ENCODE measurements at places on chromosomes 4 and X.

DNA sequence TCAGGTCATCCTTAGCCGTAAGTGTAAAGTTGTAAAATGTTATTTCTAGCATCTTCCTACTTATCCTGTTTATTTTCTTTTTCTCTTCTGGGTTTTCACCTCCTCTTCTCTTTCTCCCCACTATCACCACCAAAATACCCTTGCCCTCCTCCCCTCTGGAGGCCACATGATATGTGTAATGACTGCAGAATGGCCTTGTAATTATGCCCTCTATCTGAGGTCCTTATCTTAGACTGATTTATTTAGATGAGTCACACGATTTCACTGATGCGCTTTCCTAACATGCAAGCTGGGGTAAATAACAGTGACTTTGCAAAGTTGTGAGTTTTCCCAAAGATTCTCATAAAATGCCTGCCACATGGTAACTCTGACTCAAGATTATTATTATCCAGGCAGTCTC, 231.8 kb upstream of the GPRIN3 start:
- no peak for DNase-seq

DNA sequence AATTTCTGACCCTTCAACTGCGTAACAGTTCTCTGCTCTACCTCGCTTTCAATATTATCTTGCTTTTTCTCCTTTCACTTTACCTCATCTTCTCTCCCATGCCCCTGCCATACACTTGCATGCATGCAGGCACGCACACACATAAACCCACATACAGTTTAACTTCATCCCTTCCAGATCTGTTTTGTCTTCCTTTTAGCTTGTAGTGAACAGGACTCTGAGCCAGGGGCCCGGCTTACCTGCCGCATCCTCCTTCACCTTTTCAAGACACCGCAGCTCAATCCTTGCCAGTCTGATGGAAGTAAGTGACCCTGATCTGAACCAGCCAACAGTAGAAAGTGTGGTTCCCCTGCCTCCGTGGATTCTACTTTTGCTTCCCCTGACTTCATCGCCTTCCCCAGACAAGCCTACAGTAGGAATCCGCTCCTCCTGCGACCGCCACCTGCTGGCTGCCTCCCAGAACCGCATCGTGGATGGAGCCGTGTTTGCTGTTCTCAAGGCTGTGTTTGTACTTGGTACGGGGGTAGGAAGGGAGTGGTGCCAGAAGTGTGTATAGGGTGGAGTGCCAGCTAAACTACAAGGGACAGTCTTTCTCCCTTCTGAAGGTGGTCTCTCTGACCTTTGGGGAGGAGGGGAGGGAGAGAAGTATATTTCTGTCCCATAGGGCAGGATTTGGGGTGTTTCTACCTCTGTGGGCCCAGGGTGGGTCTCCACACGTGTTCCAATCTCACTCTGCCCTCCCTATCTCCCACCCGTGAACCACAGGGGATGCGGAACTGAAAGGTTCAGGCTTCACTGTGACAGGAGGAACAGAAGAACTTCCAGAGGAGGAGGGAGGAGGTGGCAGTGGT, 10.7 kb downstream of the MED12 start:
- peak; percentile 9 for DNase-seq

GRCh38 chr4:118237531-118237930, 115.3 kb downstream of the PRSS12 start:
- DNase-seq = no peak

DNA sequence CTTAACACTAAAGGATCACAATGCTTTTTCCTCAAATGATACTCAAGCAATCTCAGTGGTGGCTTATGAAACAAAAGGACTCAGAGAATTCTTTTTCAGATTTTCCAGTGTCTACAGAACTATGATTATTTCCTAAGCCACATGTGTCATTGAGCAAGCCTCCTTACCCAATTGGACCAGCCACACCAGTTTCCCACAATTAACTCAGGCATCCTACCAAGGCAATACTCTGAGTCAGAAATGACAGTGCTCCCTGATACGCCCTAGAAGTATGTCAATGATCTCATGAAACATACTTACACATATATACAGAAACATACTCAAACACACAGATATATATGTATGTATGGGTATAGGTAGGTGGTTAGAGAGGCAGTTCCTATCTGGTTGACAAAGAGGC, 4.8 kb downstream of the ADAMTS3 start:
- peak; percentile 50 for DNase-seq

DNA sequence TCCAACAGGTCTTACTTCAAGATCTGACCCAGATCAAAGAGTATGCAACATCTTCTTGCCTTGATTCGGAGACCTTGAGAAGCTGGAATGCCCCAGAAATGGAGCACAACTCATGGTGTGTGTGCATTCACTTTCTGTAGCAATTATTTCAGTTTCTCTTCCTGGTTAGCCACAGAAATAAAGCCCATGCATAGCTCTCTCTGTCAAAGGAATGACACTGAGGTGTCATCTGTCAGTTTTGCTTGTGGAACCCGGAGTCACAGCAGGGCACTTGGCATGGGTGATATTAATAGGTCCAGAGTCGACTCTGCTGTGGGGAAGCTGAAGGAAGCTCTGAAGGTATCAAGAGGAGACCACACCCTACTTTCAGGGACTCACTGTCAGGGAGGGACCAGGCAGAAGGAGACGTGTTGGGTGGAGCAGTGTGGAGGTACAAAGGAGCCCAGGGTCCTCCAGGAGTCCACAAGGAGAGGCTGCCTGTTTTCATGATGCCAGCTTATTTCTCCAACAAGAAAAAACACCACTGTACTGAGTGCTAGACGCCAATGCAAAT, 10.7 kb downstream of the CLNK start:
- DNase-seq = no peak

DNA sequence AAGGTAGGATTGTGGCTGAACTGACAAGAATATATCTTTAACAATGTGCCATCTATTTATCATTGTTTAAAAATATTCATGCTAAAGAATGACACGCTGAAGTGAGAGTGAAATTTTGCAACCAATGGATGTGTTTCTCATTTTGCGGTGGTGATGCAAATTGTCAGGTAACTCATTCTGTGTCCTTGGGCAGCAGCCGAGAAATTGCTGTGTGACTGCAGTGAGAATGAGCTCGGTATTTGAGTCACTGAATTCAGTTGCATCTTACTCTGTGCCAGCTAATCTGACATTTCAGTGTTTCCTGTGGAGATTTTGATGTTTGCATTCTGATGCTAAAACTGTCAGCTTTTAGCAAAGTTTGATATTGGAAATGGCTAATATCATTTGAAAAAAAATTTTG, 28.1 kb downstream of the MCUB start:
- no peak for DNase-seq

- no peak for DNase-seq
Observed at GRCh38 chrX:129449148-129449547, 74.1 kb downstream of the SMARCA1 start.

GRCh38 chr4:59535541-59535940, 1664.6 kb upstream of the ADGRL3 start:
- no peak for DNase-seq

DNA sequence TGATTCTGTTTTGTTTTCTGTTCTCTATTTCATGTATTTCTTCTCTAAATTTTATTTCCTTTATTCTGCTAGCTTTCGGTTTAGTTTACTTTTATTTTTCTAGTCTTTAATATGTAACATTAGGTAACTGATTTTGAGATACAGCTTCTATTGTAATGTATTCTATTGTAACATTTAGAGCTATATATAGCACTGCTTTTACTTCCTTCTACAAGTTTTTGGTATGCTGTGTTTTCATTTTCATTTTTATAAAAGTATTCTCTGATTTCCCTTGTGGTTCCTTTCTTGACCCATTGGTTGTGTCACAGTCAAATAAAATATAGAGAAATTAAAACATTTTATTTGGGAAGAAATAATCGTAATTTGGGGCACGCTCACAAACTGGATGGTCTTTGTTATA, 13.9 kb upstream of the CT47A1 start:
- DNase-seq = no peak

DNA sequence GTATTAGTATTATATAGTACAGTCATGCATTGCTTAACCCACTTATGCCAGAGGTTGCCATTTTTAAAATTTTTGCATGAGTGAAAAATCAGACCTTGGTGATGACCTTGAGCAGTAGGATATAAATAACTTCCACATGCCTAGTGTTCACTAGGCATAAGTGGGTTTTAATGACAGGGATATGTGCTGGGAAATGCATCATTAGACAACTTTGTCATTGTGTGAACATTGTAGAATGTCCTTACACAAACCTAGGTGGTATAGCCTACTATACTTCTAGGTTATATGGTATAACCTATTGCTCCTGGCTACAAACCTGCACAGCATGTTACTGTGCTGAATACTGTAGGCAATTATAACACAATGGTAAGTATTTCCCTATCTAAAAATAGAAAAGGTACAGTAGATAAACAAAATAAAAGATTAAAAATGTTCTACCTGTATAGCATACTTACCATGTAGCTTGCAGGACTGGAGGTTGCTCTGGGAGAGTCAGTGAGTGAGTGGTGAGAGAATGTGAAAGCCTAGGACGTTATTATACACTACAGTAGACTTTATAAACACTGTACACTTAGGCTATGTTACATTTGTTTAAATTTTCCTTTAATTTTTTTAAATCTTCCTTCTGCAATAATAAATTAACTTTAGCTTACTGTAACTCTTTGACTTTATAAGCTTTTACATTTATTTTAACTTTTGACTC, 326.7 kb downstream of the ANK2 start:
- DNase-seq = no peak

GRCh38 chrX:19912-20571, 261.1 kb upstream of the PLCXD1 start:
- DNase-seq = no peak

DNA sequence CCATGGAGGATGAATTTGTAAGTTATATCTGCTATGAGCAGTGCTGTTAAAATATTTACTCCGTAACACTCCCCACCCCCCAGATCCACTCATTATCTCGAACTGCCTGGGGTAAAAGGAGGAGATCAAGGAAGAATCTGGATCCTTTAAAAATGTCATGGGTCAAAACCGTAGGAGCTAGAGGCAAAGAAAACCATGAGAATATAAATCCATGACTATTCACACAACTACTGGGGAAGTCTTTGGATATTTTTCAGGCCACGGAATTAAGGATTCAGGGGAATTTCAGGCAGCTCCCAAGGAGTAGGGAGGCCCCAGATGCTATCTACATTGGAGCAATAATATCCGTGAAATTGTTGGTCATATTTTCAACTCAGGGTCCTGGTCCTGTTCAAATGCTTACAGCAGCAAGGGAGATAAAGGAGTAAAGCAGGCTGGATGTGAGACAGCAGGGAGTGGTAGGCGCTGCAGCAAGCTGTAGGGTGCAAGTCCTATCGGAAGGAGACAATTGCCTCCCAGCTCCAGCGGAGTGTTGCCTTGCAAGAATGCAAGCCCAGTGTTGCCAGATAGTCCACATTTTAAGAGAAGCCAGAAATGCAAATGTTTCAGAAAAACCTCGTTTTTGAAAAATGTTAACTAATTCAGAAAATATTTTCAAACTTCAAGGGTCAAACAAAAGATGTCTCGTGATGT, 116.2 kb upstream of the KIT start:
- no peak for DNase-seq

DNA sequence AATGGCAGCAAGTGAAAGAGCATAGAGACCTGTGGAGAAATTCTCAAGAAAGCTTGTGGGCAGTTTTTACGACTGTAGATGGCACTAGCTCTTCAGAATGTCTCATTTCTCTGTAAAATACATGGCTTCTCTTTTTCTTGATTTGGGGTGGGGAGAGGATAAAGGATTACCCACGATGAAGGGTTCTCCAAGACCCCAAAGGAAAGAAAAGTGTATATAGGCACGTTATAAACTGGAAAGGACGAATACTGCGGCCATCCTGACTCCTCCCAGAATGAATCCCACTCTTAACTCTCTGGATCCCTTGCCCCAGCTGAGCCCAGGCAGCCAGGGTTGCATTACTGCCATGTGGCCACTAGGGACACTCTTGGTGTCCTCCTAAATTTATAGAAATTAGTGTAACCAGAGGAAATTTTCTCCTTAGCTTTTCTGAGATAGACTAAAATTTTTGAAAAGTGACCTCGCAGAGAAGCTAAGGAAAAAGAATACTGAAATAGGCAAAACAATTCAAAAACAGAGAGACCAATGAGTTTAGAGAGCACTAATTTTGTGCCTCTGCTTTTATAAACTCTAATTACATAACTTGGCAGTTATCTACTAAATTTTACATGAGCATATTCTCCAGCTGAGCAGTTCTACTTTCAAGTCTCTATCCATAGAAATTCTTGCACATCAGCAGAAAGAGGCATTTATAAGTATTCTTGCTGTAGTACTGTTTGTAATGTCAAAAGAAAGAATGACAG, 37.8 kb upstream of the PCDH19 start:
- no peak for DNase-seq

GRCh38 chrX:48505481-48505880, 3.3 kb upstream of the PORCN start:
- DNase-seq = peak; percentile 53

DNA sequence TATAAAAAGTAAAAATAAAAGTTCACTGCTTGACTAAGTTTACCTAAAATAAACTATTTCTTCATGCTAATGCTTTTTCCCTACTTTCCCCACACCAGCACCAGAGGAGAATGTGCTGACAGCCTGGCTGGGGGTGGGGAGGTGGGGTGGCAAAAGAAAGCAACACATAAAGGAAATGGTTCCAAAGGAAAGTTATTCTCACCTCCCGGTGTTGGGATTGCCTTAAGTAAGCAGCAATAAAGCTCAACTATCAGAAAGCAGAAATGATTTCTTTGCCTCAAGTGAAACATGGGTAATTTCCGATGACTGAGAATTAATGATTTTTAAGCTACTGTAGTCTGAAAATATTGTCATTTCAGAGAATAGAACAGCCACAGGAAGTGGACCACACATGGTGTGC, 84.5 kb upstream of the DKK2 start:
- no peak for DNase-seq

DNA sequence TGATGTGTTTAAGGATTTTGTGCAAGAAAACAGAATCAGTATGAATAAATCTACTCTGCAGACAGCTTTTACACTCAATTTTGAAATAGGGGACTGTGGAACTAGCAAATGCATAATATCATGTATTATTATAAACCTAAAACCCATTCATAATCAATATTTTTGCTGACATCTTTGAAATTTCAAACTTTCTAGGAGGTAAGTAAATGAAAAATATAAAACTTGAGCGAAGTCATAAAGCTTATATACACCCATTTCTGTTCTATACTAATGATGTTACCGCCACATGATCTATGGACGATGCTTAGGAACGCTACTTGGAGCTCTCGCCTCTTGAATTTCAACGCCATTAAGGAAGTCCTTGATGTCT, 38.1 kb downstream of the ADGRA3 start:
- DNase-seq = no peak

DNA sequence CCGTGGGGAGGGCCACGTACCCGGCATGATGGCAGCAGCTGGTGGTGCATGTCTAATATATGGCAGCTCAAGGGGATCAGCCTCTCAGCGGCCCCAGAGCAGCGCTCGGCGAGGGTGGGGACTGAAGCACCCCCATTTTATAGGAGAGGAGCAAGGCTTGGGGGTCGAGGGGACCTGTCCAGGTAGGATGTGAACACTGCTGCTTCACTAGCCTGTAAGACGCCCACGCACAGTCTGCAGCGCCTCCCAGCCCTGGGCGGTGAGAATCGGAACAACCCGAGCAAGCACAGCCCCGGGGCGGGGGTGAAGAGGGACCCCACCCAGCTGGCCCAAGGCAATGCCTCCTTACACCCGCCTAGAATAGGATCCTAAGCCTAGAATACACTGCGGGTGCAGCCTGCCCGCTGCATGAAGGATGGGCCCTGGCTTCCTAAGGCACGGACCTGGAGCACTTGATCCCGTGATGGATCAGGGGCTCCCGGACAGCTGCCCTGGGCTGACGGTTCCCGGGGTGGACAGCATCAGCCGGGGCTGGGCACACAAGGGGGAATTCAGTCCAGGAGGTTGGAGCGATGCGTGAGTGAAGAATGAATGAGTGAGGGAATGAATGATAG, 17.6 kb downstream of the ADRA2C start:
- no peak for DNase-seq

All from RCC 7860 (cell line).